Activated B cell treated with CpG ODN at 0.5 μM for 24 hours (primary cell): ENCODE measurements at places on chromosomes 4 and X. TPM values are rescaled to one million over a fixed set of nuclear protein-coding genes. Genes with fewer than 3 reads are reported as not detected.

Gene CYBB
- 155 and 165 TPM in 2 replicates for total RNA-seq

Gene NXF2B
- not detected in 2 replicates for total RNA-seq

Gene APOOL
- total RNA-seq = 13.4 and 14.6 TPM in 2 replicates

Gene TRIM60
- not detected in 2 replicates for total RNA-seq

Gene IKBKG
- total RNA-seq = 52.9 and 61.1 TPM in 2 replicates

Gene POF1B
- total RNA-seq = 1.0 and 1.3 TPM in 2 replicates

Gene HNRNPDL
- total RNA-seq = 432 and 439 TPM in 2 replicates

Gene MAGEA4
- total RNA-seq = not detected in 2 replicates

Gene ZAR1
- not detected in 2 replicates for total RNA-seq

Gene AMTN
- total RNA-seq = not detected in 2 replicates

Gene PCDH18
- not detected in 2 replicates for total RNA-seq

Gene ATP10D
- total RNA-seq = 26.2 and 31.6 TPM in 2 replicates

Gene NXF3
- total RNA-seq = not detected in 2 replicates

Gene SLC26A1
- total RNA-seq = 0.15 TPM in 1 of 2 replicates, not detected in the other

Gene CD38
- 5.0 and 5.8 TPM in 2 replicates for total RNA-seq

Gene HHIP
- not detected in 2 replicates for total RNA-seq

Gene TCEAL9
- total RNA-seq = 0.35 and 0.88 TPM in 2 replicates
